ENCODE measurements at places on chromosomes 12 and 14. TPM values are rescaled to one million over a fixed set of nuclear protein-coding genes. Genes with fewer than 3 reads are reported as not detected.

- no peak for DNase-seq
These were observed 34.9 kb upstream of the CTDSP2 start for GRCh38 chr12:57881475-57881874.

The HPD gene
- total RNA-seq, result not detected

DNA sequence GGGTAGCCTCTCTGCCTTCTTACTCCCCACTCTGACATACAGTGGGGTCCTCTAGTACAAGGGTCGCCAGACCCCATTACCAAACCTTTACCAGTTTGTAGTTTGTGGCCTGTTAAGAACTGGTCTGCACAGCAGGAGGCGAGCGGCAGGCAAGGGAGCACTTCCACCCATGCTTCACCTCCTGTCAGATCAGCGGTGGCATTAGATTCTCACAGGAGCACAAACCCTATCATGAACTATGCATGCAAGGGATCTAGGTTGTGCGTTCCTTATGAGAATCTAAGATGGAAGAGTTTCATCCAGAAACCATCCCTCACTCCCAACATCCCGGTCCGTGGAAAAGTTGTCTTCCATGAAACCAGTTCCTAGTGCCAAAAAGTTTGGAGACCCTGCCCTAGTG, 146.5 kb downstream of the HMGA2 start:
- DNase-seq, result no peak

DNA sequence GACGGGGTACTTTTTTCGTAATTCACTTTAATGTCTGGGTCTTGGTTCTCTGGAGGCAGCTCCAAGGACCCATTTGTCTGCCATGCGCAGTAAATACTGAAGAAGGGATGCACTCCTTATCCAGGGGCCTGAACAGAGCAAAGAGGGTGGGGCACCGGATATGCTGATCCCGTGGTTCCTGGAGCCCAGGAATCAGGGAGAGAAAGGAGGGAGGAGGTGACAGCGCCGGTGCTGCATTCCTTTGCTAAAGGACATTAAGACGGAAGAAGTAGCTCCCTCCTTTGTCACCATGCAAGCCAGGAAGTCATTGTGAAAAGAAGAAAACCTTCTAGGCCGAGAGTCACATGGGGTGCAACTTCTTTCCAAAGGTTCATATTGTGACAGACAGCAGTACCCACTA, 1057.7 kb downstream of the VRK1 start:
- no peak for DNase-seq

The NRXN3 gene
- under 0.01 TPM for total RNA-seq

- peak; percentile 8 for DNase-seq
These were observed 58.1 kb upstream of the DHRS4 start for GRCh38 chr14:23895480-23895879.

DNA sequence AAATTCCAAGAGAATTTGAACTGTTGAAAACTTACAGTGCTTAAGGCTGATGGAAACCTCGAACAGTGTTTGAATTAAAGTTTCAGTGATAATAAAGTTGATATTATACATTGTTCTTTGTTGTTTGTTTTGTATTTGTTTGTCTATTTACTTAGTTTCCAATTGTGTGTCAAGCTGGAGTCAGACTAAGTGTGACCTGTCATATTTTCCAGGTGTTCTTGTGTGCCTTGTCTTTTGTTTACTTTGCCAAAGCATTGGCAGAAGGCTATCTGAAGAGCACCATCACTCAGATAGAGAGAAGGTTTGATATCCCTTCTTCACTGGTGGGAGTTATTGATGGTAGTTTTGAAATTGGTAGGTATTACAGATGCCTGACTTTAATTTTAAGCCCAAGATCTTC, 6.0 kb downstream of the SLCO1C1 start:
- DNase-seq, result no peak

GRCh38 chr14:102238766-102239165, 66.2 kb downstream of the MOK start:
- DNase-seq, result no peak

The IAPP gene
- not detected for total RNA-seq

- DNase-seq, result peak; percentile 13
These were observed 306.1 kb upstream of the RTL1 start for GRCh38 chr14:101209594-101209993.

DNA sequence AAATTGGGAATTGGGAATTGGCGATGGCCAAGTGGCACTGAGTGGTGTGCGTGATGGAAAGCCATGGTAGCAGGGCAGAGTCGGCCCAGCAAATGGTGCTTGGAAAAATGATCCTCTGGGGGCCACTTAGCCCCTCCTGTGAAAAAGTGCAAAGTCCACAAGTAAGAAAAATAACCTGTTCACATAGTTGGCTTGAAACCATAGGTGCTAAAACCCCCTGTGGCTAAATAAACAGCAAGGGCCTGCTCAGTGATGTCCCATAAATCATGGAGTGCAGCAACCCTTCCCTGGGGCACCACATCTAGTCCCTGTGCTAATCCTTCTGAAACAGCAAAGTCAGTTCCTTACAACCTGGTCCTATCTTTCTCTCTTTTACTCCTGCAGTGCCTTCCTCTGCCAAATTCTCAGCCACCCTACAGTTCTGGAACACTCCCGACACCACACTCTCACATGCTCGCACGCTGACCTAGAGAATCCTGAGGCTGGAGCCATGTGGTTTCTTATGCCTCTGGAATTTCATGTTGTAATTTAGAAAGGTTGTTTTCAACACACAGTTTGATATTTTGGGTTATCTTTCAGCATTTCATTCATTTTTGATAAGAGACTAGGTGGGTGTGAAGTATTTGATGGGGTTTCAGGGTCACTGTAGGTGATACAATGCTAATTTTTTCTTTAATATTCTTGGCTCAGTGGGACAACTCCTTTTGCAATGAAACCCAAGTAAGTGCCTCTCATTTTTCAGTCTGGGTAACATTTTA, 123.6 kb downstream of the SMOC1 start:
- DNase-seq, result no peak

DNA sequence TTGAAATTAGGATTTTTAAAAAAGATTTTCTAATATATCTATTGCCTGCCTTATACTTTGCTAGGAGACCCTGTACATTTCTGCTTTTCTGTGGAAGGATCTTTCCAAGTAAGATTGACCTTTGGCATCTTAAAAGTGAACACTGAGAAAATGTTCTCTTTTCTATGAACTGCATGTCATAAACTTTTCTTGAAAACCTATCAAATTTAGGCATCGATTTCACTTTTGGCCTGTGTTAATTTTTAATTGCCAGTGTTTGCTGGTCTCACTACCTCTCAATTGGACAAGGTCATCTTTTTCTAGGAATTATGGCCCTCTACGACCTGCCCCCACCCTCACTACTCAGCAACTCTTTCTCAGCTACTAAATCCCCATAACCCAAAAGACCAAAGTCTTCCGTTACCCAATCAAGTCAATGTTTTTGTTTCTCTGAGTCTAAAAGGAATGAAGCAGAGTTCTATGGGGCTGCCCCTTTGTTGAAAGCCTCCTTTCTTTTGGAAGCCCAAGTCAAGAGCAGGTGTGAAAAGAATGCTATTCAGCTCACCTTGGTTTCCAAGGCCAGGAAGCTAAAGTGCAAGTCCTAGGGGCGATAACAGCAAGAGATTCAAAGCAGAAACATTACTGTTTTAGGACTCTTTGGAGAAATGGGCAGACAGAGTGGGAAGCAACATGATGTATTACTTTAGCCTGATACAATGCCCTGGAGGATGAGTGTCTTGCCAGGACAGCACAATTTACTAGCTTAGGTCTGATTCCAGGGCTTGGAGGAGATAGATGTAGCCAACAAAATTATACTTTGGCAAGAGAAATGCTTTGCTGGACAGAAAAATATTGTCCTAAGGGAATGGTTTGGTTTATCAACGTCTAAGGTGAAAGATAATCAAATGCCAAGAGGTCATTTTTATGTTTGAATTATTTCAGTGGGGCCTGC, 55.0 kb downstream of the IGF1 start:
- no peak for DNase-seq

- peak; percentile 87 for DNase-seq
These were observed 6.0 kb upstream of the GPR84 start for GRCh38 chr12:54370171-54370730.

DNA sequence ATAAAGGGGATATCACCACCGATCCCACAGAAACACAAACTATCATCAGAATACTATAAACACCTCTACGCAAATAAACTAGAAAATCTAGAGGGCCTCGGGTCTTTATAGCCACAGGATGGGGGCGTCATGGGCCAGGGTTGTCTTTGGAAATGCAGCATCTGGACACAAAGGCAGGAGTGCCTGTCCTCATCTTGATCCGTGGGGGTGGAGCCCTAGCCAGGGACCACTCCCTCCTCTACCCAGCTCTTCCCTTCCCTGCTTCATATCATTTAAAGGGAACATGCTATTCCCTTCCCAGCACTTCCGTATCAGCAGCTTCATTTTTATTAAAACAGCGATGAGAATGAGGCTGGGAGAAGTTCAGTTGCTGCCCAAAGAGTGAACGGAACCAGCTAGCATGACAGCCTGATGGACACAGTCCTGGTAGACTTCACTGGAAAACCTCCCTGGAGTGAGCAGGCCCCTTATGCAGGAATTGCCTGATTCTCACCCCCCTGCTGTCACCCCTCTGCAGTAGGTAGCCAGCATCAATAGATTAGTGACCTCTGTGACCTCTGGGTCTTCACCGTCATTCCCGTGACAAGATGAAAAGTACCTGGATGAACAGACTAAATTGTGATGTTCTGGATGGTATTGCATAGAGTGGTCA, 251.4 kb upstream of the RGS6 start:
- no peak for DNase-seq
